ENCODE measurements at places on chromosomes 16 and 17. TPM values are rescaled to one million over a fixed set of nuclear protein-coding genes. Genes with fewer than 3 reads are reported as not detected.

The WFDC1 gene
- total RNA-seq, result 1.4 TPM

The NPLOC4 gene
- total RNA-seq, result 129 TPM

The ADAMTS18 gene
- 10.4 TPM for total RNA-seq

The MATCAP1 gene
- total RNA-seq, result 14.5 TPM

The CACNG5 gene
- not detected for total RNA-seq

The HSBP1 gene
- 89.4 TPM for total RNA-seq

The UQCRC2 gene
- total RNA-seq, result 186 TPM

The ERI2 gene
- total RNA-seq, result 12.9 TPM

The PSME3IP1 gene
- total RNA-seq, result 61.1 TPM

The TMEM88 gene
- 34.2 TPM for total RNA-seq

The CXCL16 gene
- total RNA-seq, result 51.3 TPM

The FBXO39 gene
- 0.90 TPM for total RNA-seq

The DNAAF8 gene
- total RNA-seq, result 1.3 TPM

The PERCC1 gene
- total RNA-seq, result 0.35 TPM

The CD300E gene
- total RNA-seq, result 7.3 TPM

The TVP23A gene
- total RNA-seq, result 0.45 TPM

The KCNH4 gene
- 0.55 TPM for total RNA-seq

The ADAM11 gene
- total RNA-seq, result 0.67 TPM

The CFAP119 gene
- 2.2 TPM for total RNA-seq

The GLOD4 gene
- 43.5 TPM for total RNA-seq

The KRTAP9-2 gene
- not detected for total RNA-seq

The CORO7 gene
- 45.0 TPM for total RNA-seq

The ZC3H7A gene
- 57.1 TPM for total RNA-seq

The KRT9 gene
- not detected for total RNA-seq

The EVPLL gene
- 0.22 TPM for total RNA-seq

The CES3 gene
- 0.55 TPM for total RNA-seq

The ZFPM1 gene
- 4.8 TPM for total RNA-seq

The TGFB1I1 gene
- 34.7 TPM for total RNA-seq

The TEX14 gene
- 0.10 TPM for total RNA-seq

The SEPTIN1 gene
- 2.3 TPM for total RNA-seq

The MYH2 gene
- total RNA-seq, result not detected

The IGF2BP1 gene
- not detected for total RNA-seq

The BAIAP3 gene
- 1.3 TPM for total RNA-seq

The GPR139 gene
- not detected for total RNA-seq

Data from mesenteric fat pad (tissue), 1 donor.